ENCODE measurements at places on chromosomes 12 and 14. TPM values are rescaled to one million over a fixed set of nuclear protein-coding genes. Genes with fewer than 3 reads are reported as not detected.
A peak's percentile ranks its signal among the peaks of the same experiment; 100 is the strongest.

RIPK3 gene
- 70.1 TPM for total RNA-seq

DNA sequence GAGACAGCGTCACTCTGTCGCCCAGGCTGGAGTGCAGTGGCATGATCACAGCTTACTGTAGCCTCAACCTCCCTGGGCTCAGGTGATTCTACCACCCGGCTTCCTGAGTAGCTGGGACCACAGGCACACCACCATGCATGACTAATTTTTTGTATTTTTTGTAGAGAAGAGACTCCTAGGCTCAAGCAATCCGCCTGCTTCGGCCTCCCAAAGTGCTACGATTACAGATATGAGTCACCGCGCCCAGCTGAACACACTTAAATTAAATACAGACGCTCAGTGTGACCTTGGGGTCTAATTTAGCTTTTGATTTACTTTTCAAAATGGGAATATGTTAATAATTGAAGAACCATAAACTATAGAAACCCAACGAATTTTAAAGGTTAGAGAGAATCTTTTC lies 77.2 kb downstream of the C2CD5 start:
- no peak for DNase-seq

DNA sequence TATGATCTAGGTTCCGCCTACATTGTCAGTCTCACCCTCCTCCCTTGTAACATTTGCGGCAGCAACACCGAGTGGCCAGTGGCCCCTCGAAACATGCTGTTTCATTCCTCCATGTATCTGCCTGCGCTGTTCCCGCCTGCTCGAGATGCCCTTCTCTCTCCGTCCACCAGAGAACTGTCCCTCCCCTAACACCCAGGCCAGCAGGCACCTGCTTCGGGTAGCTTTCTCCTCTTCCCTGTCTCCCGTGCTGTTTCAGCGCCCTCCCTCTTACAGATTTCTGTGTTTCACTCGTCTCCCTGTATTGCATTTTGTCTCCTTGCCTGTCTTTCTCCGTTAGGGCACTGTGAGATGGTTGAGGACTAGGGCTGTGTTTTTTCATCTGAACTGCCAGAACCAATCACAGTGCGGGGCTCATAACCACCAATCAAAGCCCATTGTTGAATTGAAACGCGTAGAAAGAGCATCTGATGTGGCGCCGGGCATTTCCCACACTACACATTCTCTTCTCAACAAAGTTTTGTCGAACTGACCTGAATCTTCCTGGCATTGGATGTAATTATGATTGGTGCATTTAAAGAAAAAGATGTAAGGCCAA lies 40.9 kb upstream of the ELK3 start:
- no peak for DNase-seq

- no peak for DNase-seq
Observed at GRCh38 chr14:58850011-58850410, 212.2 kb downstream of the DACT1 start.

LTBR gene
- total RNA-seq = 277 TPM

- no peak for DNase-seq
Observed at GRCh38 chr12:3670083-3670620, 82.8 kb downstream of the CRACR2A start.

- no peak for DNase-seq
Observed at GRCh38 chr14:96088911-96089310, 49.7 kb downstream of the C14orf132 start.

KTN1 gene
- 81.2 TPM for total RNA-seq

DNA sequence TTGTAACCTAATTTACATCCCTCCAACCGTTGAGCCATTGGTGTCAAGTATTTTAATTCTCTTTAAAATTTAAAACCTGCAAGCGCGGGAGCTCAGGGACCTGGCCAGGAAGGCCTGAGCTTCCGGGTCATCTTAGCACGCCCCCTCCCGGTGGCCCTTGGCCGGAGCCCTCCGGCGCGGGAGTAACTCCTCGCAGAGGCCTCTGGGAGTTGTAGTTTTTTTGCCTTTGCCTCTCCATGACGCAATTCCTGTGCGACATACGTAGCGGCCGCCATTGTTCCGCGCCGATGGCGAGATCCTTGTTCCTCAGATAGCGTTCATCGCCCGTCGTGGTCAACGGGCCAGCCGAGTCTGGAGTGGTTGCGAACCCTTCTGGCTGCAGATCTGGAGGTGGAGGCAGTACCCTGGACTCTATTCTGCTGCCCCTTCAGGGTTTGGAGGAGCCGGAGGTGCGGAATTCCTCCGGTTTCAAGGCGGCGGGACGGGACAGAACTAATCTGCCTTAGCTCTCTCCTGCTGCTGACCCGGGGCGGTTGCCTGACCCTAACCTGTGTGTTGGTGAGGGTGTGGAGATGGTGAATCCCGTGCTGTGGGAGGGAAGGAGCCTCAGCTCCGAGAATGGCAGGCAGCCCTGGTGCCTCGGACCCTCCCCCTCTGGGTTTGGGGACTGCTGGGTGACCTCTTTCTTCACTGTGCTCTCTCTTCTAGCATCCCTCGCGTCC lies at the start of gene ZNF268:
Gene ZNF268, plus strand, starts transcription at position 258 of the 722 bp plus-strand sequence. CDS start 503 bp downstream, outside the sequence.
- DNase-seq = peak; percentile 96

EXOC3L4 gene
- total RNA-seq = 20.6 TPM

All from Peyer's patch (tissue), 4 donors.